Transverse colon (tissue), 4 donors: ENCODE measurements at places on chromosomes 13 and 19. TPM values are rescaled to one million over a fixed set of nuclear protein-coding genes. Genes with fewer than 3 reads are reported as not detected.

GRCh38 chr19:29819300-29819699, 7.5 kb downstream of the CCNE1 start:
- H3K4me3 ChIP-seq: no peak overlapping the region
- H3K4me1 ChIP-seq: no peaks in the 10 kb centered on the region
- no peaks in the 10 kb centered on the region for H3K27me3 ChIP-seq
- H3K27ac ChIP-seq: no peak overlapping the region

The MISP gene
- 501 TPM for total RNA-seq

DNA sequence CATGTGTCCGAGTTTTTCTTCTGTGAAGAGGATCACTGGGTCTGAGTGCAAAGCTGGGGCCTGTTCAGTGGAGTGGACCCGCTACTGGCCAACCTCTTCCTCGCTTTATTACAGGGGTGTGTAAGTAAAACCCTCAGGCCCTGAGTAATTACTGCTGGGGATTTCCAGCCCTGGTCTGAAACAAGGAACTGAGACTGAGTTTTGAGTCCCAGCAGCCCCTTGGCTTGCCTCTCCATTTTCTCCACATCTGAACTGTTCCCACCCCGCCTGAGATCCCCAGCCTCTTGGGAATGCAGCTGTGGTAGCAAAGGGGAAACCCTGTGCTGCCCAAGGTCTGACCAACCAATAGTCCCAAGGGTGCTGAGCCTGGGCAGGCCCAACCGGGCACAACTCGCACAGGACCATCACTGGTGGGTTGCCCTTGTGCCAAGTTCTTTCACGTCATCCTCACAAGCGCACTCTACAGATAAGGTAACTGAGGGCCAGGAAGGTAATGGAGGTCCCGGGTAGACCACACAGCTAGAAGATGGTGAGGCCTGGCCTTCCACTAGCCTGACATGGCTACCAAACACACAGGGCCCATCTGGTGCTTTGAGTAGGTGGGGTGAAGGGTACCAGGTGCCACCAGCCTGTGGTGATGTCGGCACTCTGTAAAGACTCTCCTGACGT, 13.7 kb upstream of the SLC35E1 start:
- no peak overlapping the region for H3K4me3 ChIP-seq
- DNase-seq: peak; percentile 62
- no peaks in the 10 kb centered on the region for H3K36me3 ChIP-seq
- H3K27ac ChIP-seq: peak overlapping the region; percentile 67
- peaks cover 42% of the 10 kb centered on the region for H3K4me1 ChIP-seq

DNA sequence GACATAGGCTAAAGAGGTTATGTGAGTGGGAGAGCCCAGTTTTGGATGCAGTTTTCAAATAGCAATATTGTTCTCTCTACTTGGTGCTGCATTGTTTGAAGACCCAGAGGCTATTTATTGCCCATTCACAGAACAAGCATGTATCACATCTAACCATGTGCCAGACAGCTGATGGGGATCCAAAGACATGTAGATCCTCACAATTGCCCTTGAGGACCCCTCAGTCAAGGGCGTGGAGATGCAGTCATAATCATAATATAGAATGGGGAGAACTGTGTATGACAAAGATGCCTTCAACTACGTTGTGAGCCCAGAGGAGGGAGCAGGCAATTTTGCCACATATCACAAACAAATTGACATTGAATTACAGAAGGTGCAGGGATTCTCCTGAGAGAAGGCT, 70.5 kb downstream of the NHLRC3 start:
- H3K36me3 ChIP-seq: no peaks in the 10 kb centered on the region
- no peaks in the 10 kb centered on the region for H3K4me1 ChIP-seq
- no peak for DNase-seq
- no peak overlapping the region for H3K27ac ChIP-seq

The CDX2 gene
- 119 TPM for total RNA-seq

The ZNF443 gene
- 1.8 TPM for total RNA-seq

The JSRP1 gene
- not detected for total RNA-seq

GRCh38 chr13:75414036-75414827, 67.7 kb downstream of the TBC1D4 start:
- no peaks in the 10 kb centered on the region for H3K36me3 ChIP-seq
- no peaks in the 10 kb centered on the region for H3K27me3 ChIP-seq
- H3K27ac ChIP-seq: no peak overlapping the region
- no peak overlapping the region for H3K4me3 ChIP-seq
- peaks cover 13% of the 10 kb centered on the region for H3K4me1 ChIP-seq
- no peak for DNase-seq

DNA sequence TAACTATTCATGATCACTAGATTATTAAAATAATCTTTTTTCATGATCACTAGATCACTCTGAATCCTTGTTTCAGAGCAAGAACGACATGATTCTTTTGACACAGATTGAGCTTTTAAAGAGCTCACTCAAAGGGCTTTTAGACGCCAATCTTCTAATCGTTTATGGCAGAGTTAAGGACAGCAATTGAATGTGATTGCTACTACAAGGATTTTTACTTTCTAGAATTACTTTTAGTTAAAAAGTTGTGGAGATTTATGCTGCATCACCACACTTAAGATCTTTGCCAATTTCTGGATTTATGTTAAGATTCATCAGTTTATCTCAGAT, 1.3 kb downstream of the EXOSC8 start:
- no peak overlapping the region for H3K27ac ChIP-seq
- peaks cover 12% of the 10 kb centered on the region for H3K36me3 ChIP-seq
- DNase-seq: no peak

DNA sequence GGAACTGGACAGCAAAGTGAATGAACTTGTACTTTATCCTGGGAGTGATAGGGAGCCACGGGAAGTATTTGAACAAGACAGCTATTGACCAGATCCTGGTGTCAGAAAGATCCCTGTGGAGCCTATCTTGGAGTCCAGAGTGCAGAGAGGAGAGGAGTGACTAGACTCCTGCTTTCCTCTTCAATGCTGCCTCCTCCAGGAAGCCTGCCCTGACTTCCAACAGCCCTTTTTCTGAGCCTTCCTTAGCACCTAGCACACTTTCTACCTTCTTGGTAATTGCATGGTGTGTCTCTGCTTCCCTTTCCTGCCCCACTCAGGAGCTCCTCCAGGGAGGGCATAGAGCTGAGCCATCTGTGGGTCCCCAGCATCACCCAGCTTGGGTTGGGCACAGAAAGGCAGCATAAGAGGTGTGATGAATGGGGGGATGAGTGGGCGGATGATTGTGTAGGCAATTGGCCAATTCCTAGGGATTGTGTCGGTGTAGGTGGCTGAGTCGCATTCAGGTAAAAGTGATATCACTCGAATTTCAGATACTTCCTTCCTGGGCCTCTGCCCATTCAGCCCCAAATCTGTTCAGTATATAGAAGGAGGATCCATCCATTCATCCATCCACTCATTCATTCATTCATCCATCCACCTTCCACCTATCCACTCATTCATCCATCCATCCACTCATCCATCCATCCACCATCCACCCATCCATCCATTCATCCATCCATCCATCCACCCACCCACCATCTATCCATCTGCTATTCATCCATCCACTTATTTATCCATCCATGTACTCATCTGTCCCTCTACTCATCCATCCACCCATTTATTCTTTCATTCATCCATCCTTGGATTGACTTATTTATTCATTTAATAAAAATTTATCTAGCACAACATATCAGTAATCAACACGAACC, 26.9 kb downstream of the CYP4F22 start:
- no peaks in the 10 kb centered on the region for H3K4me1 ChIP-seq
- no peak for DNase-seq
- no peaks in the 10 kb centered on the region for H3K36me3 ChIP-seq

- H3K4me3 ChIP-seq: peak overlapping the region; percentile 25
- no peak for DNase-seq
- H3K4me1 ChIP-seq: no peaks in the 10 kb centered on the region
- H3K27me3 ChIP-seq: peaks cover 9% of the 10 kb centered on the region
- H3K36me3 ChIP-seq: no peaks in the 10 kb centered on the region
- no peak overlapping the region for H3K27ac ChIP-seq
Measured at GRCh38 chr19:19860756-19861390, 4.8 kb upstream of the ZNF253 start.

DNA sequence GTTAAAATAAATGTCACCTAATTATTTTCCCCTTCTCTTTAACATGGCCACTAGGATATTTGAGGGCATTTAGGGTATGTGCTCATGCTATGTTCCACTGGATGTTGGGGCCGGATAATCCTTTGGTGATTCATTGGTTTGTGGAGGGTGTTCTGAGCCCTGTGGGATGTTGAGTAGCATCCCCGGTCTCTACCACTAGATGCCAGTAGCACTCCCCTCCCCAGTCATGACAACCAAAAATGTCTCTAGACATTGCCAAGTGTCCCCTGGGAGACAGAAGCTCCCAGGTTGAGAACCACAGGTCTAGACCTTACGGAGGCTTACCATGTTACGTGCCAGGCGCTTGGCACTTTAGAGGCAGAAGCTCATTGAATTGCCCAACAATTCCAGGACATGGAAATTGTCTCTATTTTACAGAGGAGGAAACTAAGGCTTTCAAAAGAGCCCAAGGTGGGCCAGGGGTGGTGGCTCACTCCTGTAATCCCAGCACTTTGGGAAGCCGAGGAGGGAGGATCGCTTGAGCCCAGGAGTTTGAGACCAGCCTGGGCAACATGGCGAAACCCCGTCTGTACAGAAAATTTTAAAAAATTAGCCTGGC, 14.1 kb downstream of the SHANK1 start:
- no peak overlapping the region for H3K4me3 ChIP-seq
- H3K4me1 ChIP-seq: no peaks in the 10 kb centered on the region
- no peak overlapping the region for H3K27ac ChIP-seq
- no peaks in the 10 kb centered on the region for H3K36me3 ChIP-seq
- DNase-seq: no peak

The PRR12 gene
- 12.2 TPM for total RNA-seq

DNA sequence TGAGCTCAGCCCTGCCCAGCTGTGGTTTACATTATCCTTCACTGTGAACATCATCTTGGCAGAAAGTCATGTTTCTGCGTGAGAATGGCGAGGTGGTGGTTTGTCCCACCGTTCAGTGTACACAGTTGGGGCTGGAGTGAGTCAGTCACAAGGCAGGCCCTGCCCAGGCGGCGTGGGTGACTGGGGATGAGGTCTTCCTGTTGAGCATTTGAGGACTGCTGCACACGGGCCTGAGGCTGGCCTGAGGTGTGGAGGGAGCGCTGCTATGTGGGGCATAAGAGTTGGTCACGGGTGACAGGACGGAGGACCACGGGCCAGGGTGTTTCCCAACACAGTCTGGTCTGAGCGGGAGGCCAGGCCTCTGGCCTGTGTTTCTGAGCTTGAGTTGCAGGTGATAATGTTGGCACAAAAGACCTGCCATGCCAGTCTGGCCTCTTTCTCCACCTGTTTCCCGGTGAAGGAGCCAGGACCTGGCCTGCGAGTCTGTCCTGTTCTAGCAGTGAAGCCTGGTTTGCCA, 13.4 kb upstream of the C19orf33 start:
- H3K4me1 ChIP-seq: peaks cover 7% of the 10 kb centered on the region
- H3K36me3 ChIP-seq: no peaks in the 10 kb centered on the region
- peak overlapping the region; percentile 1 for H3K27ac ChIP-seq
- H3K4me3 ChIP-seq: no peak overlapping the region

The NEK5 gene
- total RNA-seq: not detected

DNA sequence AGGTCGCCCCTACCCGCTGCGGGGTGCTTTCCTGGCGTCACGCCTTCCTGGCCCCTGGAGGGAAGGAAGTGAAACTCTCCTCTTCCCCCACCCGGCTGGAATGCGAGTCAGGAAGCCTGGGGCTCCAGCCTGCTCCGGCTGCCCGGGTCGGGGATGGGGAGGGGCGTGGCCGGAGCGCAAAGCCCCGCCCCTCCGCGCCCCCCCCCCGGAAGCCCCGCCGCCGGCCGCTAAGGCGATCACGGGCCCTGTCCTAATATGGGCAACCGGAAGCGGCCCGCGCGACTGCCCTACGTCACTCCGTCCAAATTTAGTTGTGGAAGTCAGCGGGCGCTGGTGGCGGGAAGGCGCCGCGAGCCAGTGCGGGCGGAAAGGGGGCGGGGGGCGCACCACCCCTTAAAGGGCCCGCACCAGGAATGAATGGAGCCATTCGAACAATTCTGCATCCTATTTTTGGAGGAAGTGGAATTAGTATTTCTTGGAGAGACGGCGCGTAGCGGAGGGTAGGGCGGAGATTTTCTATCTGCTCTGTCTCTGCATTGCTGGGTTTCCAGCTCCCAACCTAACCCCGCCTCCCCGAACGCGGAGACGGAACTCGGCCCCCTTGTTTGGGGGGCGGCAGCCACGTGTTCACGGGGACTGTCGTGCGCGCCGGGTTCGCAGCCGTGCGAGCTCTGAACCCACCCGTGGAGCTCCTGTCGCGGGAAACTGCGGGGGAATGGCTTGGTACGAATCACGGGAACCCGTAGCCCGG, 1.6 kb downstream of the IER2 start:
- H3K4me3 ChIP-seq: peak overlapping the region; percentile 88
- H3K4me1 ChIP-seq: peaks cover 25% of the 10 kb centered on the region
- DNase-seq: peak; percentile 98
- H3K27ac ChIP-seq: peak overlapping the region; percentile 96
- H3K27me3 ChIP-seq: no peaks in the 10 kb centered on the region
- no peaks in the 10 kb centered on the region for H3K36me3 ChIP-seq
